M059J (cell line): ENCODE measurements at places on chromosomes 4 and X.

- DNase-seq, result peak; percentile 8
Measured at GRCh38 chr4:155780775-155781174, 22.0 kb downstream of the GUCY1B1 start.

GRCh38 chr4:75698963-75699228 is 25.5 kb upstream of the USO1 start:
- no peak for DNase-seq

GRCh38 chrX:18172970-18173369 is 47.7 kb downstream of the BEND2 start:
- no peak for DNase-seq

- DNase-seq, result no peak
Measured at GRCh38 chr4:107931775-107932321, 499 bp downstream of the CYP2U1 start.

- DNase-seq, result peak; percentile 48
Measured at GRCh38 chrX:3094261-3094660, 53.0 kb downstream of the ARSF start.

DNA sequence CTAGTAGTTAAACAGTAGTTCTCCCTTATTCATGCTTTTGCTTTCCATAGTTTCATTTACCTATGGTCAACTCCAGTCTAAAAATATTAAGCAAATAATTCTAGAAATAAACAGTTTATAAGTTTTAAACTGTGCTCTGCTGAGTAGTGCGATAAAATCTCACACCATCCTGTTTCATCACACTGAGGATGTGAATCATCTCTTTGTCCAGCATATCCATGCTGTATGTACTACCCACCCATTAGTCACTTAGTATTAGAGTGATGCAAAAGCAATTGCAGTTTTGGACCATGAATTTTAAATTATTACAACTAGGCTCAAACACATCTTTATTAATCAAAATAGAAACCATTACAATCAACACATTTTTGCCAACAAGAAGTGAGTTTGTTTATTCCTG is 187.4 kb downstream of the TEX13C start:
- DNase-seq, result no peak

DNA sequence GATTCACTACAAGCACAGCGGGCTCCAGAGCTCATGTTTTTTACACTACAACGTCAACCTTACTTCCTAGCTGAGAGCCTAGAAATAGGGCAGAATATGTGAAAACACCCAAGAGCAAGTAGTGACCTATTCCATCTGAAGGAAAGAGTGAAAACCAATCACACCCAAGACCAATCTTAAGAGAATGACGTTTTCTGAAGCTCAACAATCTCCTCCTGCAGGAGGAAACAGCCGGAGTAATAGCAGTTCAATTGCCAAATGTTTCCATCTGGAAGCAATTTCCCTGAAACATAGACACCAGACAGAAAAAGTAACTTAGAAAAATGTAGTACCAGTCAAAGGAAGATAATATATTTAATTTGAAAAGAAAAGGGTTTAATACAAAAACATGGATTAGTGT is 142.4 kb downstream of the ANXA5 start:
- DNase-seq, result no peak

- DNase-seq, result no peak
Measured at GRCh38 chr4:110075083-110075738, 123.2 kb downstream of the ELOVL6 start.

GRCh38 chr4:513327-513726 is 14.3 kb downstream of the PIGG start:
- DNase-seq, result no peak

DNA sequence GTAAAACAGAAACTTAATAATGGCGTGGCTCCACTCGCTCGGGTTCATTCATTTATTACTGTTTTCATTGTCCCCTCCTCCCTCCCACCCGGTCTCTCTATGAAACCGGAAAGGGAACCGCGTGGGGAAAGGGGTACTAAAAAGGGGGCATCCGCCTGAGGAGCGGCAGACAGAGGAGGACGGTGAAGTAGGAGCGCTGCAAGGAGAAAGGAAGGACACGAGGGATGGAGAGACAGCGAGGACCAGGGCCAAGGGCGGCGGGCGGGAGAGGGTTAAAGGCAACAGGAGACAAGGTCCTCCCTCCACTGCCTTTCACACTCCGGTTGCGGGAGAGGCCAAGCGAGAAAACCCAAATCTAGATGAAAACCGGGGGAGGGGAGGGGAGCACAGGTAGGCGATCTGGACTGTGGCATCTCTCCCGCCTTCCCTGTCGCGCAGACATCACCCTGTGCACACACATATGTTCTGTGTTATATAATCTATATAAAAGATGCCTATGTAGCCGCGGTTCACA is 829 bp downstream of the ELOVL6 start:
- peak; percentile 38 for DNase-seq

GRCh38 chr4:54723220-54723619 is 65.5 kb downstream of the KIT start:
- DNase-seq, result no peak

DNA sequence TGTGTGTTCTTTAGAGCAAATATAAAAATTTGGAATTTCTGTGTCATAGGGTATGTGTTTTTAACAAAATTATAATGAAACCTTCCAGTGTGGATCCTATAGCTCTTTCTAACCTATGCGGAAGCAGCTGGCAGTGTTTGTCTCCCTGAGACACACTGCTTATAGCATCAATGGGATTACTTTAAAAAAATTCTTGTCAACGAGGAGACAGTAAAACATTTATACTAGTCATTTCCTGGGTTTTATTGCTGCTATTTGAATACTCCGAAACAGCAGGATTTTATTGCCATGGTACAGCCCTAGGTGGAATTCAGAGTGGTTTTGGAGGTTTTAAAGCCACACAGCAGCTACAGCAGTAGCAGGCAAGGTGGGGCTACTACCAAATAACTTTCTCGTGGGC is 145.1 kb upstream of the IL1RAPL2 start:
- no peak for DNase-seq

DNA sequence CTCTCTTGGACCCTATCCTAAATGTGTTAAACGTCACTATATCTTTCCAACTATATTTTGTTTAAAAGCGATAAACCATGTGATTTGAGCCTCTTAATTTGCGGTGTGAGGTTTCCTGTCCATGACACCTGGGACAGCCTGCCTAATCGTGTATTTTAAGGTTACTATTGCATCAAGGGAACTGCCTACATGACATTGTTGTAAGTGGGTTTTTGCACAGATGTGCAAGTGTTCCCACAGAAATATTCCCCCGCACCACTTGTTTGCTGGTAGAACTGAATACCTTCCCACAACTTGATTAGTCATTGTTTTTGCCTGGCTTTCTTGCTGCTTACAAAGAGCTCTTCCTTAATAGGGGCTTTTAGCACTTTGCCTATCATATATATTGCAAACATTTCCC is 5.1 kb upstream of the FAM184B start:
- peak; percentile 17 for DNase-seq

- peak; percentile 38 for DNase-seq
Measured at GRCh38 chrX:72714478-72714916, 391 bp upstream of the PHKA1 start.

- no peak for DNase-seq
Measured at GRCh38 chr4:7793186-7793585, 146.5 kb downstream of the AFAP1 start.

DNA sequence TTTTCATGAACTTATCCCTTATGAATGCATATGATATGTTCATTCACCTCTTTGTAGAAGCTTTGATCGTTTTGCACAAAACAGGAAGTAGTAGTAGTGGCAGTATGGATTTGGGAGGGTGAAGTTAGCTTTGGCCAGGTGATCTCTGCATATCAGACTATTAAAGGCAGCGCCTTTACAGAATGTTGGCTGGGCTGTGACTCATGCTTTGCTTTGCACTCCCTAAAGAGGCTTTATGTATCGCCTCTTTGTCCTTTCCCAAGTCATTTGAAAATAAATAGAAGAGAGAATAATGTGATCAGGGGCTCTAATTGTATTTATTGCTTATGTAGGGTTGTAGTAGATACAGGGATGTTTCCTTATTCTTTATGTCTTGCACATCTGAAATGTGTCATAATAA is 50.4 kb downstream of the SHROOM3 start:
- DNase-seq, result peak; percentile 17

DNA sequence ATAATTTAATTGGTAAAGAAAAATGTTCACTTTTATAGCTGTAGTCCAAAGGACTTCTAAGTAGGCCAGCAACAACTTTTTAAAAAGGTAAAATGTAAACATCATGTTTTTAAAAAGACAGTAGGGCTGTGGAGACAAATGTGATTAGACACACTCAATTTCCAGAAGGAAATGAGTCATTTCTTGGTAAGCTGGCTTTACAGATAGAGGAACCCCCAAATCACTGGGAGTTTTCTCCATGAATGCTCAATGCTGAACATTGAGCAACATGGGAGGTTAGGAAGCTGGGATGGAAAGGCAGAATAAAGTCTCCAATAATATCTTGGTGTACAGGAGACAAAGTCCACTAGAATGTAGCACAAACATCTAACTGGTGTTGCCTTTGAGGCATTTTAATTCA is 121.3 kb downstream of the NWD2 start:
- DNase-seq, result peak; percentile 2

- DNase-seq, result no peak
Measured at GRCh38 chrX:9805956-9806355, 19.7 kb downstream of the SHROOM2 start.

GRCh38 chr4:143382596-143382995 is 45.9 kb downstream of the GAB1 start:
- DNase-seq, result no peak

- peak; percentile 58 for DNase-seq
Measured at GRCh38 chrX:132488180-132488705, 595 bp downstream of the MBNL3 start.

- peak; percentile 2 for DNase-seq
Measured at GRCh38 chrX:121010218-121010617, 24.7 kb upstream of the CT47A1 start.

- DNase-seq, result peak; percentile 53
Measured at GRCh38 chr4:176475067-176475466, 155.3 kb downstream of the SPCS3 start.

DNA sequence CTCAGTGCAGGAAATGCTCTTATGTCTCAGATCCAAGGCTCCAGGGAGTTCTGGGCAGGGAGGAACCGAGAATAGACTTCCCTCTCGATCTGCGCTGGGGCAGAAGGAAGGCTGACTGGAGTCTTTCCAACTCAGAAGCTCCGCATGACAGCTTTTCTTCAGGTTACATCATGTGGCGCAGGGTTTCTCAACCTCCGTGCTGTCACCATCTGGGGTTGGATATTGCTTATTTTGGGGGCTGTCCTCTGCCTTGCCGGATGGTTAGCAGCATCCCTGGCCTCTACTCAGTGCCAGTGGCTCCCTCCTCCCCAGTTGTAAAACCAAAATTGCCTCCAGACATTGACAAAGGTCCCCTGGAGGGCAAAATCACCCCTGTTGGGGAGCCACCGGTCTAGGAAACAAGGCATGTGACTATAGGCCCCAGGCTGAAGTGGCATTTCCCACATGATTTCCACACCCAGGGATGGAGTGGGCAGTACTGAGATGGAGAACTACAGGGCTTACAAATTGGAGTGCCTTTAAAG is 21.4 kb downstream of the REELD1 start:
- no peak for DNase-seq

- no peak for DNase-seq
Measured at GRCh38 chr4:121651597-121651996, 45.2 kb downstream of the ANXA5 start.

DNA sequence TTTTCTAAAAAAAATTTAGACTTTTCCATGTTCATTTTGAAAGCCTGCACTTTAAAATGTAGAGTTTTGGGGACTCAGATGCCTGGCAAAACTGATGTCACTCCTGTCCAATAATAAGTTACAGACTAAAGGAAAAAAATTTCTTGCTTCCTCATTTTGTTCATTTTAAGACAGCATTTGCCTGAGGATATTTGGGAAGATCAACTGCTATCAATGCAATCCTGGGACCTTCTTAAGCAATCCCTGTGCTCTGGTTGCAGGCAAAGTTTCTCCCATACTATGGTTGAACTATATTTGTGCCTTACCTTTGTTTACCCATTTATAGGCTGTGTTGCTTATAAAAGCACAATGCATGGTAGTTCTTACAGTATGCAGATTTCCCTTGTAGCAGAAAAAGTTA is 280.4 kb downstream of the CFAP47 start:
- DNase-seq, result no peak

GRCh38 chrX:8579602-8580001 is 115.0 kb downstream of the VCX3B start:
- no peak for DNase-seq
